ENCODE measurements at places on chromosomes 16 and 17.

- no peak for DNase-seq
Measured at GRCh38 chr16:13130586-13130985, 229.2 kb downstream of the SHISA9 start.

GRCh38 chr17:78045316-78045715 lies 83.2 kb downstream of the TMC6 start:
- no peak for DNase-seq

DNA sequence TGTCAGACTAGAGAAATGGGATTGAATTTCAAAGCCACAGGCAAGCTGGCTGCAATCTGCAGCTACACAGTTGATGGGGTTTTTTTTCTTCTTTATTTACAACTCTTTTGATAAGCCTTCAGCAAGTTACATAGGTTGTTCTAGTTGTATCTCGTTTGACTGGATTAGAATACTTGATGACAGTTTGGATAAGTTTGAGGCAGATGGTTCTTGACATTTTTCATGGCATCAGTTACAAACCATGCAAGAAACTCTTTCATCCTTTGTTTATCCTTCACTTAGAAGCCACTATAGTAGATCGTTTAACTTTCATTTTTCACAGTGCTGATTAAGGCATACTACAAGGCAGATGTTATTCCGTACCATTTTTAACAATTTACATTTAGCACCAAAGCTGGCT lies 238.9 kb downstream of the TOX3 start:
- no peak for DNase-seq

DNA sequence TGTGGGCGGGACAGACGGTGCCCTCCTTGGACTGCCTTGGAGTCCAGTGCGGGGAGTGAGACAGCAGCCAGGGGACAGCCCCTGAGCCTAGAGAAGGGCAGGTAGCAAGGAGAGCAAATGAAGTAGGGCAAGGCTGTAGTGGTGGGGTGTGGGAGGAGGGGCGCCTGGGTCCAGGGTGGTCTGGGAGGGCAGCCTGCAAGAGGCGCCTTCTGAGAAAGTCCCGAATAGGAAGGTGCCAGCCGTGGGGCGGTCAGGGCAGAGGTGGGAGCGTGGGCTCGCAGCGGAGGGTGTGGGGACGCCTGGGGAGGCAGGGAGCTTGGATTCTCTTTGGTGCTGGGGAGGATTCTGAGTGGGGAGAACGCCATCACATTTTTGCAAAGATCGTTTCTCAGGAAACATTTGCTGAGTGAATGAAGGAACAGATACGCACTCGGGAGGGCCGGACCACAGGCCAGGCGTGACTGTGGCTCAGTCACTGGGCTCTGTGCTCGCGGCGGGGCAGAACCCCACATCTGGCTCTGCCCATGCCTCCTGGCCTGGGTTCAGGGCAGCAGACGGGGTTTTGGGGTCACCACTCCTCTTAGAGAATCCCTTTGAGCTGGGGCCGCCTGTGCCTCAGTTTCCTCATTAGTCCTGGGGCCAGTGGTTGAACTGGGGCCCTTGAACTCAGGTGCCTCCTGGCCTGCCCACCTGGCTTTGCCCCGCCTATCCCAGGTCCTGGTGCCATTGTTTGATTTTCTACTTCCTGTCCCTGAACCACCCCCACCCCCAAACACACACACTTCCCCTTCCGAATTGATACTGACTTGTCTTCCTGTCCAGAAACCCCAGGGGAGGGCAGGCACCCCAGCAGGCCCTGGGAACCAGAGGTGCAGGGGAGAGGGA lies 4.2 kb downstream of the SNN start:
- no peak for DNase-seq

DNA sequence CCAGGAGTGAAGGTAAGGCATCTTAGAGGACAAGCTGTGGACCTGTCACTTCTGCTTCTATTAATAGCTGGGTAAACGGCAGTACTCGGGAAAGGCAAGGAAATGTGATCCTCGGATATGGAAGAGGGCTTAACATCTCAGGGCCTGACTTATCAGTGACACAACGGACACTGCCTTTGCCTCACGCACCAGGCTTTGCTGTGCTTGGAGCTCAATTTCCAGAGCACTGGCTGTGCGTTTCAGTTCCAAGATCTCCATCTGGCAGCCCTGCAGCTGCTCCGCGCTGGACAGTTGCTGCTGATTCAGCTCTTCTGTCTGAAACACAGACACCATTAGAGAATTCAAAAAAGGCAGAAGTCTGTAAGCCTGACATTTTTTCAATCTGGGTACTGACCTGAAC lies 3.5 kb downstream of the KRT40 start:
- no peak for DNase-seq

- DNase-seq: no peak
Measured at GRCh38 chr17:16989953-16990860, 18.3 kb upstream of the TNFRSF13B start.

GRCh38 chr16:641326-642188 lies at the start of gene MCRIP2:
Gene MCRIP2 (plus strand): TSS chr16:641828. CDS start chr16:641992, 164 bp downstream.
- DNase-seq: peak; percentile 93

DNA sequence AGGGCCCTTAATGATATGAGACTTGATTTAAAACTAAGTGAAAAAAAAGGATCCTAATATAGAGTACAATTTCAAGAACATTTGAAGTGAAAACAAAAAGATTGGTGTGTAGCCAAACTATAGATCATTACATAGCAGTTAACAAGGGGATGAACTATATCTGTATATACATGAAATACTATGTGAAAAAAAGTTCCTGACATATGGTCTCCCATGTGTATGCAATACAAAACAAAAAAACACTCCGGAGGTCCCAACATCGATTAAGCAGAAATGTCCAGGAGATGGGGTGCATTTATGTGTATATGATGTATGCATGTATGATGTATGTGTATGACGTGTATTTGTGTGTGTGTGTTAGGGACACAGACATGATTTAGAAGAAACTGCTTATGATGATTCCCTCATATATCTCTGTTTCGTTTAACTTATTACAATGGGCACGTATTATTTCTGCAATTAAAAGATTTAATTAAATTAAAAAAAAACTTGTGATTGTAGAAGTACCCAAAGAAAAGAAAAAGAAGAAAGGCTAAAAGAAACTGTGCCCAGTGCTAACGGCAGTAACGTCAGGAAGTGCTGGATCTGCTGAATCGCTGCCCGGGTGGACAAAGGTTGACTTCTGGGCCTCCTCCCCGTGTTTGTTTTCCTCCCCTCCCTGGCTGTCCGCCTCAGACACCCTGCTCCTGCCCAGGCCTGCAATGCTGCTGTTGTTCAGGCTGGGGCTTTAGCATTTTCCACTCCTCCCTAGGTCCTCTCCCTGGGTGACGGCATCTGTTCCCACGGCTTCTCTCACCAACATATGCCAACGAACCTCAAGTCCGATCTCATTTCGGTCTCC lies 36.9 kb downstream of the TBX4 start:
- DNase-seq: no peak

GRCh38 chr17:21540502-21540901 lies 151.8 kb upstream of the KCNJ18 start:
- no peak for DNase-seq

DNA sequence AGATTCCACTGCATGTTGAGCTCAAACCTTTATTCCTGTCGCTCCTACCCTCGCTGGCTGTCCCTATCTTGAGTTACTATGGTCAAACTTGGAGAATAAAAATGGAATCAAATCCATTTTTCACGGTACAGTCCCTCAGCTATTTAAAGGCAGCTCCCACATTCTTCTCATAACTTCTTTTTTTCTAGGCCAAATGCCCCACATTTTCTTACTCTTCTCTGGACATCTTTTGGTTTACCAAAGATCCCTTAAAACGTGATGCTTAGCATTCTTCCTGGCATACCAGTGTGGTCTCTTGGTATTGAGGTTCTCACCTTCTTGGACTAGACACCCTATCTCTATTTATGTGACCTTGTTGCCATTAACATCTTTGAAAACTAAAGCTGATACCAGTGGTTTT lies 48.3 kb upstream of the MAF start:
- no peak for DNase-seq

- no peak for DNase-seq
Measured at GRCh38 chr17:7238420-7239090, 702 bp downstream of the PHF23 start.
